ENCODE measurements at places on chromosomes 4 and X. TPM values are rescaled to one million over a fixed set of nuclear protein-coding genes. Genes with fewer than 3 reads are reported as not detected.
A peak's percentile ranks its signal among the peaks of the same experiment; 100 is the strongest.

GRCh38 chr4:75063433-75063832 lies 130.5 kb downstream of the PARM1 start:
- no peak for DNase-seq

GRCh38 chr4:4203688-4204400 lies 22.9 kb downstream of the OTOP1 start:
- peak; percentile 45 for DNase-seq

GRCh38 chr4:149160370-149160769 lies 655.3 kb downstream of the IQCM start:
- DNase-seq, result no peak

DNA sequence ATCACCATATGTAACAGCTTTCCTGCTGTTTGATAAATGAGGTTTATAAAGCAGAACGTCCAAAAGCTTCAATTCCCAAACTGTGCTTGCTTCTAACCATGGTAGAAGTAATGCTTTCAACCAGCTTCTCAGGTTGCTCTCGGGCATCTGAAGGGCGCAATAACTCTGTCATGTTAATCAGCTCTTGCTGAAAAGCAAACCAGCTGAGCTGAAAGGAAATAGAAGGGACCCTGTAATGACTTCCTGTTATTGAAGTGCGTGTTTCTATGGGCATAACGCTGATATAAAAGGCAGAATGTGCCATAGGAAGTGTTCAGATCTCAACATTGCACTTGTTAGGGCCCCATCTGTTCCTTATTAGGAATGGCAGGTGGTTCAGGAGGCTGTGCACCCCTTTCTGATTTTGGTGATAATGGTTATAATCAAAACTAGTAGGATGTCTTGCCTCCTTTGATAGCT lies 21.2 kb downstream of the HERC3 start:
- no peak for DNase-seq

DNA sequence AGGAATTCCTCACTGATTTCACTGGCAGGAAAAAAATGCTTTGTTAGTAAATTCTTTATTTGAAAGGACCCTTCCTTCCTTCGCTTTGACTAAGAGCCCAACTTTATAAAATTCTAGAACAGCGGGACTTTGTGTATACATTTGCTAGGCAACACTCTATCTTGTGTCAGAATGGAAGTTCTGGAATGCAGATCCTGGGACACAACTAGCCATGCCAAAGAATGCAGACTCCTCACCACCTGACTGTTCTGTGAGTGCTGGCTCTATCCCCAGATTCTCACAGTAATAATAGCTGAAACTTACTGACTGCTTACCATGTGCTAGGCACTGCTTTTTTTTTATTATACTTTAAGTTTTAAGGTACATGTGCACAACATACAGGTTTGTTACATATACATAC lies 73.3 kb upstream of the ZDHHC15 start:
- no peak for DNase-seq

- DNase-seq, result no peak
Measured at GRCh38 chrX:31179203-31179602, 107.4 kb upstream of the FTHL17 start.

DNA sequence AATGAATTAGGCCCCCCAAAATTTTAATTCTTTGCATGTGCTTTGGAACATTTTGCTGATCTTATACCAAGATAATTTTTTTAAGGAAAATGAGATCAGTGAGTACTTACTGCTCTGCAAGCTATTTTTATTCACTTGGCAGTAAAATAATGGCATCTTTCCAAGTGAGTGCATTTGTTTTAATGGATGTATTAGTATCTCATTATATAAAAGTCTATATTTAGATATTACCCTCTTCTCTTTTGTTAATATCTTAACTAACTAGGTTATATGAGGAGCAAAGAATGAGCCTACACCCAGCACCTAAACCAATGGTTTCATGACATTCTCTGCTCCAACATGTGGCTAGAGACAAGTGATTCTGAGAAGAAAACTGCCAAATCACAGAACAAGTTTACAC lies 21.1 kb upstream of the ARAF start:
- no peak for DNase-seq

- DNase-seq, result no peak
Measured at GRCh38 chr4:168614281-168615057, 117.6 kb downstream of the PALLD start.

DNA sequence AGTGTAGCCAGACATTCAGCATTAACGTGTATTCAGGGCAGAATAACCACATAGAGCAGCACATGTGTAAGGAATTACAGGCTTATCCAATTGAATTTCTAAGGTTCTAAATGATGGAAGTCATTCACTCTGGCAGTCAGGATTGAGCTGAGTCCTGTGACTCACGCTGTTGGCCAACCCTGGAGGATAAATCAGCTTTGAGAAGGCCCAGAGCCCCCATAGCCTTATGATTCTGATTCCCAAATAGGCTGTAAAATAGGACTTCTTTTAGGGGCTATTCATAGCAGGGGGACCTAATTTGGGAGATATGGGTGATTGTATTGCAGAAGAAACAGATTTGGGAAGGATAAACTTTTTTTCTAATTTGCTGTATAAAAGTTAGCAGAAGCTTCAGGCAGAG lies 8.1 kb upstream of the HPF1 start:
- no peak for DNase-seq

GRCh38 chr4:140816806-140817510 lies 60.8 kb upstream of the TBC1D9 start:
- no peak for DNase-seq

DNA sequence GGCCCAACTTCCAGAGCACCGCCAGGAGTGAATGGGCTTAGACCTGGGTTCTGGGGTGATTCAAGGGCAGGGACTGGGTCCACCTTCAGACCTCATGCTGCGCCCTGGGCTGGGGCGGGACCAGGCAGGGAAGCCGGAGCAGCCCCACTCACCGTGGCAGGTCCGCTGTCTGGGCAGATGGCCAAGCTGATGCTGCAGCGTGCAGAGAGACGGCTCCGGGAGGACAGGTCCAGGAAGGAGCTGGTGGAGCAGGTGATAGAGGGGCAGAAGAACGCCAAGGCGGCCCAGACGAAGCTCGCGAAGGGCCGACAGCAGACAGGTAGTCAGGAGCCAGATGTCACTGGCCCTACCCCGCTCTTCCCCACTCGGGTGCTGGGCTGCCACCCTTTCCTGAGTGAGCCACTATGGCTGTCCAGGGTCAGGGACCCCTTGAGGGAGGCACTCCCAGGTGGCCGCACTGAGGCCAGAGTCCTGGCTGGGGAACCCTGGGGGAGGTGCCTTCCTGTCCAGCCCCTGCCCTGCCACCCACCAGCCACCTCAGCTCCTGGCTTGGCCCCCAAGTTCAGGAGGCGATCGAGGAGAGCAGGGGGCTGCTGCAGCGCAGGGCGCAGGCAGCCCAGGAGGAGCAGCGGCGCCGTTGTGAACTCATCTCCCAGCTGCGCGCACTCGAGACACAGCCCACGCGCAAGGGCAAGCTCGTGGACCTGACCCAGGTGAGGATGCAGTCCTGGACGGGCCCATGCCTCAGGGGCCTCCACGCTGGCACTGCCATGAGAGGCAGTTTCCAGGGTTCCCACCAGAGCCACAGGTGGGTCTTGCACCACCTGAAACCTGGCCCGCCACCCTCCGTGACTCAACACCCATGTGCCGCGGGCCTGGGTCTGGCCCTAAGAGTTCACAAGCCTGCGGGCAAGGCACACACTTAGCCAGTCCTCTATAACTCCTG lies 10.1 kb upstream of the RNF4 start:
- no peak for DNase-seq

GRCh38 chr4:143451186-143451585 lies 62.3 kb upstream of the SMARCA5 start:
- no peak for DNase-seq

GRCh38 chr4:95290702-95291101 lies 258.1 kb downstream of the UNC5C start:
- DNase-seq, result no peak

DNA sequence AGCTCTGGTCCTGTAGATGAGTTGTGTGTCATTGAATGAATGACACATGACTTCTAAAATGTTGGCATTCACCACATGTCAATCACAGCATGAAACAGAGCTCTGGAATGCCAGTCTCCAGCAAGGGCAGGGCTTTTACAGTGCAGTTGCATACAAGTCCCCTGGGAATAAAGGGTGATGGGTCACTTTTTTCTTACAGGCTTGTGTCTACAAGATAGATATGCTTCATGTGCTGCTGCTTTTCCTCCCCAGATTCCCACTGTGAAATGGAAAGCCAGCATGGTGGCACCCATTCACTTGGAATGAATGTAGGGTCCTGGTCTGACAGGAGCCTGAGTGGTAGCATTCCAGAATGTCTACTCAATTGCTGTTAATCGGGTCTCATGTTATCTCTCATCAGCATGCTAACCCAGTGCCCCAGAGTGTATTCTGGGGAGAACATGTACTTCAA lies 159.1 kb upstream of the KIT start:
- DNase-seq, result no peak

- no peak for DNase-seq
Measured at GRCh38 chr4:163404580-163404979, 60.9 kb downstream of the NPY5R start.

- DNase-seq, result no peak
Measured at GRCh38 chr4:19752599-19752998, 499.1 kb upstream of the SLIT2 start.

- no peak for DNase-seq
Measured at GRCh38 chr4:84753321-84753972, 170.5 kb downstream of the CDS1 start.

GRCh38 chr4:56220261-56220660 lies 167.0 kb downstream of the AASDH start:
- DNase-seq, result no peak

DNA sequence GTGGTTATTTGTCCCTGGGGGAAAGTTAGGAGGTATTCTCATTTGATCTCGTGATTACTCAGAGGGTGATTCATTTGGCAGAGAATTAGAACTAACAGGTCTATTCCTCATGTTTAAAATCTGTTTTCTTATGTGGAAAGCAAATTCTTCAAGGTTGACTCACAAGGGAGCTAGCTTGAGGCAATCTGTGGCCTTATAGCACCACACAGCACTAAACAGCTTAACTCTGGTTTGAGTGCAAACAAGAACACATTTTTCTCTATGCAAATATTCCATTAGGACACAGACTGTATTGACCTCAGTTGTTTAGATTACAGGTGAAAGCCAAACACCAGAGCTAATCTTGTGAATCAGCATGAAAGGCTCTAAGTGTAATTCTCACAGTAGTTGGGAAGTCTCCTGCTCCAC lies 694.4 kb upstream of the POU3F4 start:
- no peak for DNase-seq

DNA sequence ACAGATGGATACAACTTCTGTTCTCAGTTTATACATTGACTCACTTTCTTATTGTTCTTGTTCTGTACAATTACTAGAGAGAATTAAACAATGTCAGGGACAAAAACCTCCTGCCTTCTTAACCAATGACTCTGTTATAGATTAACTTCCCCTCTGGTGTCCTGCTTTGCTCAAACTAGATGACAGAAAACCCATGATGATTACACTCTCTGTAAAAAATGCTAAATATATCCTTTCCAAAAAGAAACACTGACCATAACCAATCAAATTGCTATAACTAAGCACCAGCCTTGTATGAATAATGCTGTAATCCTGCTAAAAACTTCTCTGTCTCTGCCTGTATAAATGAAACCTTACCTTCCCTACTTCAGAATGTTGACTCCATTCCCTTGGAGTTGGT lies 29.8 kb upstream of the IL13RA2 start:
- DNase-seq, result no peak

DNA sequence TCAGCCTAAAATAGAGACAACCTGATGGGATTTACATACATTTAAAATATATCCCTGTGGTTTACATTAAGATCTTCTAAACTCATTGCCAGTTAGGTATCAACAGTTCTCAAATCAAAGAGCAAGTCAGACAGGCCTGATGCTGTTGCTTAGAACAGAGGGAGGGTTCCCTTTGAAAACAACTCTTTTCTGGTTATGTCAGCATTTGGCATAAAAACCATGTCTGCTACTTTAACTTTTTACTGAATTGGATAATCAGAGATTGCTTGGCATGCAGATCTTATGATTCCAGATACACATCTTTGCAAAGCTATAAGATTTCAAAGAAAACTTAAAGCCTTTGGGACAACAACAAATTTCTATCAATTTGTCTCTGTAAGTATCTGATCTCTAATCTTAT lies 140.8 kb downstream of the CPE start:
- no peak for DNase-seq

DNA sequence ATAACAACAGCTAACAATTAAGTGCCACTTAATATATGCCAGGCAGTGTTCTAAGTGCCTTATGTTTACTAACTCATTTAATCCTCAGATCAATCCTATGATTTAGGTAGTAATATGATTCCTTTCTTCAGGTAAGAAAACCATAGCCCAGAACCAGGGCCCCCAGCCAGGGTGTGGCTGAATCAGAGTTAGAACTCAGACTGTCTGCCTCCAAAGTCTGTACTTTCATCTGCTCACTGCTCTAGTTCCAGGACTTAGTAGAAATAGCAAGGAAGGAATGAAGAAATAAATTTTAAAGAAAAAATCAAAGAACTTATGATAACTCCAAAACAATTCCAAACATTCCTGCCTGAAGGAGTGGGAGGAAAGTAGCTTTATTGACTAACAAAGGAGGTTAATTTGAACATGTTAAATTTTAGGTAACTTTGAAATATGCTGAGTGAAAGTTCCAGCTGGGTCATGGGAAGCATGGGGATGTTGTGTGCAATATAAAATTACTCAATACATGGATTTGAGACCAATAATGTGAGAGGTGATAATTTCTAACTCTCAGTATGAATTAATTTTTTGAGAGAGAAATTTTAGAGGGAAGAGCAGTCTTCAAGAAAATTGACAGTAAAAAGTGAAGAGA lies 8.8 kb upstream of the ADH1C start:
- no peak for DNase-seq

DNA sequence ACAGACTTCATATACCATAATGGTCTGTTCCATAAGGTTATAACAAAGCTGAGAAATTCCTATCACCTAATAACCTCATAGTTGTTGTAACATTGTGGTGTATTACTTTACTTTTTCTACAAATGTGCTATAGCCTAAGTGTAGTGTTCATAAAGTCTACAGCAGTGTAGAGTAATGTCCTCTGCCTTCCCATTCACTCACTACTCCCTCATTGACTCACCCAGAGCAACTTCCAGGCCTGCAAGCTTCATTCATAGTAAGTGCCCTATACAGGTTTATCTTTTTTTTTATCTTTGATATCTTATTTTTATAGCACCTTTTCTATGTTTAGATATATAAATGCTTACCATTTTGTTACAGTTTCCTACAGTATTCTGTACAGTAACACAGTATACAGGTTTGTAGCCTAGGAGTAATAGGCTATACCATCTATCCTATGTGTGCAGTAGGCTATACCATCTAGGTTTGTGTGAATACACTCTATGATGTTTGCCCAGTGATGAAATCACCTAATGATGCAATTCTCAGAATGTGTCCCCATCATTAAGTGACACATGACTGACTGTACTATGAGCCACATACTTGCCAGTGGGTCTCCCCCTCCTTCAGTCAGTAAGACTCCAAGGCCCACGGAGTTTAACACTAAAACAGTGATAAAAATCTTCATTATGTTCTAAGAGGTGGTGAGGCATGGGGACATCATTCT lies 299.9 kb downstream of the UNC5C start:
- no peak for DNase-seq

Gene DMP1
- not detected for total RNA-seq

Gene P2RY4
- 0.54 TPM for total RNA-seq

Gene ENOPH1
- 45.5 TPM for total RNA-seq

Gene CAPN6
- total RNA-seq, result 0.54 TPM

Gene MAGEC3
- total RNA-seq, result 0.54 TPM

Gene CCNB3
- 0.82 TPM for total RNA-seq

Gene BOD1L1
- total RNA-seq, result 53.1 TPM

Gene FAM149A
- total RNA-seq, result 13.2 TPM

Gene IL3RA
- 2.4 TPM for total RNA-seq

Gene NSDHL
- 8.9 TPM for total RNA-seq

Gene CXCL9
- not detected for total RNA-seq

Gene PF4V1
- not detected for total RNA-seq

Gene BEX5
- 17.6 TPM for total RNA-seq

All from cerebellum (tissue), 4 donors.